ENCODE measurements at places on chromosomes 5 and 9.

GRCh38 chr9:91986248-91986647 is 36.2 kb upstream of the ROR2 start:
- DNase-seq, result no peak

DNA sequence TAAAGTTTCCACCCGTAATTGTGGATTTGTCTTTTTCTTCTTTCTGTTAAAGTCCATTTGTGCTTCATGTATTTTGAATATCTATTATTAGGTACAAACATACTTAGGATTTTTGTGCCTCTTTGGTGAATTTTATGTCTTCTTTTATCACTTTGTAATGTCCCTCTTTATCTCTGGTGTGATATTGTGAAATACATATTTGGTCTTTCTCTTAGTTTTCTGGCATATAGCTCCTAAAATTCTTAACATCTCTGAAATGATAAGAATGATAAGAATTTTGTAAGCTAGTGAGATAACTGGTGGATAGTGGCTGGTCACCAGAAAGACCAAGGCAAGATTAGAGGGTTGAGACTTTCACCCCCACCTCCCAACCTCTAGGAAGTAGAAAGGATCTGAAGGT is 111.1 kb downstream of the KCTD16 start:
- DNase-seq, result no peak

DNA sequence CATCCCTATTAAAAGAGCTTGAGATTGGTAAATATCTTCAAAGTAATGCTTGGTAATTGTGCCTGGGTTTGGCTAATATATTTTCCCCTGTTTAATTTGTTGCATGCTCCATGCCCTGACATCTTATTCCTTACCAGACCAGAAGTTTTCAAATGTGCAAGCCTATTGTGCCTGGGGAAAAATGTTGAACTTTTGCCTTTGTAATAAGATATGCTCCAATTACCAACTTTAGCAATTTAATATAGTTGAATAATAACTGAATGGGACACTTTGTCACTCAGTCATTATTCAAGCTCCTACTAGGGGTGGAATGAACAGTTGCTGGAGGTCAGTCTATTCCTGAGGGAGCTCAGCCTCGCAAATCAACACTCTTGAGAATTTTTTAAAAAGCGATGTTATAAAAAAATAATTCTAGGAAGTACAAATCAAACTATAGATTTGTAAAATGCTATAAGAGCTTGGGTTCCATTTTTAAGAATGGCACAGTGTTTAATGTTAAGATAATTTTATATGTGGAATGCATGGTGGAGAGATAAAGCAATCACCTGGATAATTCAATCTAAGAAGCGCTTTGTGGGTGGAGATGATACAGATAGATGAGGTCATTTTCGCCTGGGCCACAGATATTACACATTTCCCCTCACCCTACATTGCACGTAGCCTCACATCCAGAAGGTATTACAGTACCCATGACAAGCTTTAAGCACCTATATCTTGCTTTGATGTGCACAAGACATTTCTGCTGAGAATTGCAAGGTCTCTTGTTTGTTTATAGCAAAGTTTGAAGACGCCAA is 231.8 kb downstream of the PIK3R1 start:
- no peak for DNase-seq

- DNase-seq, result no peak
Measured at GRCh38 chr5:147310059-147310704, 75.4 kb downstream of the STK32A start.

GRCh38 chr5:14077501-14077900 is 65.6 kb upstream of the TRIO start:
- DNase-seq, result no peak

- no peak for DNase-seq
Measured at GRCh38 chr5:37717613-37718431, 122.0 kb downstream of the GDNF start.

GRCh38 chr9:70297141-70297540 is 38.4 kb downstream of the SMC5 start:
- DNase-seq, result no peak
